HepG2 (cell line): ENCODE measurements at places on chromosomes 1 and 21. TPM values are rescaled to one million over a fixed set of nuclear protein-coding genes. Genes with fewer than 3 reads are reported as not detected.

The RGS21 gene
- not detected in 2 replicates for total RNA-seq

The ADIPOR1 gene
- 55.7 and 60.0 TPM in 2 replicates for total RNA-seq

The RBM11 gene
- 0.24 TPM in 1 of 2 replicates, not detected in the other for total RNA-seq

The IL20 gene
- total RNA-seq, result not detected in 2 replicates

The POU3F1 gene
- not detected in 2 replicates for total RNA-seq

The PYGO2 gene
- total RNA-seq, result 20.3 and 21.3 TPM in 2 replicates

The ATAD3C gene
- 3.2 and 4.7 TPM in 2 replicates for total RNA-seq

GRCh38 chr21:14699433-14700407 lies 153.6 kb upstream of the SAMSN1 start:
- peak; percentile 68 for DNase-seq
- H3K4me1 ChIP-seq, result peaks cover 14% of the 10 kb centered on the region; the same call in 1 of the 2 replicates
- H3K36me3 ChIP-seq, result no peaks in the 10 kb centered on the region
- no peak overlapping the region for H3K27ac ChIP-seq

DNA sequence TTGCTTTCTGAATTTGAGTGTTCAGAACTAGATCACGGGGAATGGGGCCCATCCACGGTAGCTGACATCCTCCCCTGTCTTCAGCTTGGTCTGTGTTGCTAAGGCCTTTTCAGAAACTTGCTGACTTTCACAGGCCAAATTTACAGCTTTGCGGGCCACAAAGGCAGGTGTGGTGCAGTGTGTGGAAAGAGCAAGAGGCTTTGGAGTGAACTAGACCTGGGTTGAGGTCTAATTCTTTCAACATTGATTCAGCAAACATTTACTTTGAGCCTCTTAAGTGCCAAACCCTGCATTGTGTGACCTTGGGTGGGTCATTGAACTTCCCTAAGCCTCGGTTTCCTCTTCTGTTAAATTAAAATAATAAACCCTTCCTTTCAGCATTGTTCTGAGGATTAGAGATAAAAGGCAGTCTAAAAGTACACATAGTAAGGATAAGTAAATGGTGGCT lies 24.3 kb downstream of the STPG1 start:
- H3K36me3 ChIP-seq, result no peaks in the 10 kb centered on the region; the same call in 1 of the 2 replicates
- H3K4me1 ChIP-seq, result peaks cover 23% of the 10 kb centered on the region
- no peak overlapping the region for H3K27ac ChIP-seq
- no peak overlapping the region for H3K4me3 ChIP-seq
- H3K27me3 ChIP-seq, result no peaks in the 10 kb centered on the region

DNA sequence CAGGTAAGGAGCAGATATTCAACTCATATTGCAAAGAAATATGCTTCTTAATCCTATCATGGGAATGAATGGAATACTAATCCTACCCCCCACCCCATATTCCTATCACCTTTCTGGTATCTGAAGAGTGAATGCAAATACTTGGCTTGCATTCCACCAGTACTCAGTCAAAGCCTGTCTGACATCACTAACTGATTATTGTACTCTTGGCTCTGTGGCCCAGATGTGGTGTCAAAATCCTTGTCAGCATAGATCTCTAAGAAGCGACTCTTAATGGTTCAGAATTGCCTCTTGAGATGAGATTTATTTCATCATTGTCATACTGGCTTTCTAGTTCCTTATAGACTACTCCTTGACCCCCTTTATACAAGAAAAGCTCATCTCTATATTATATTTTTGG lies 604.6 kb downstream of the ADGRL2 start:
- no peaks in the 10 kb centered on the region for H3K36me3 ChIP-seq
- DNase-seq, result no peak
- no peaks in the 10 kb centered on the region for H3K4me1 ChIP-seq
- no peak overlapping the region for H3K4me3 ChIP-seq
- H3K27ac ChIP-seq, result no peak overlapping the region

DNA sequence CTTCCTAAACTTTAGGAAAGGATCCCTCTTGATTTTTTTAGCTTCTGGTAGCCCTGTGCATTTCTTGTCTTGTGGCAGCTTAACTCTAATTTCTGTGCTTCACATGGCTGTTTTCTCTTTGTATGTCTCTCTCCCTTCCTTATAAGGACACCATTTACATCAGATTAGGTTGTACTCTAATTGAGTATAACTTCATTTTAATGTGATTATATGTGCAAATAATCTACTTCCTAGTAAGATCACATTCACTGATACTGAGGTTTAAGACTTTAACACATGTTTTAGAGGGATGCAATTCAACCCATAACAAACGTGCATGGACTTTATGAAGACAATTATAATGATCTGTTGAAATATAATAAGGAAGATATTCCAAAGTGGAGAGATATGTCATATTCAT lies 46.7 kb downstream of the RGS4 start:
- H3K36me3 ChIP-seq, result no peaks in the 10 kb centered on the region
- no peak overlapping the region for H3K4me3 ChIP-seq
- DNase-seq, result no peak
- no peaks in the 10 kb centered on the region for H3K4me1 ChIP-seq
- no peak overlapping the region for H3K27ac ChIP-seq

GRCh38 chr1:177927021-177927596 lies 42.7 kb downstream of the SEC16B start:
- H3K27ac ChIP-seq, result no peak overlapping the region
- H3K36me3 ChIP-seq, result peaks cover 11% of the 10 kb centered on the region; the same call in 1 of the 3 replicates
- no peak for DNase-seq
